Naive B cell (primary cell): ENCODE measurements at places on chromosomes 2 and 18. TPM values are rescaled to one million over a fixed set of nuclear protein-coding genes. Genes with fewer than 3 reads are reported as not detected.

- no peak for DNase-seq
Measured at GRCh38 chr18:1252936-1253335, 348.3 kb downstream of the ADCYAP1 start.

Gene DGKD
- polyA plus RNA-seq, result 71.2 TPM

Gene EFEMP1
- polyA plus RNA-seq, result not detected

Gene CYP27A1
- 0.17 TPM for polyA plus RNA-seq

GRCh38 chr2:144161061-144161460, 358.9 kb downstream of the ZEB2 start:
- no peak for DNase-seq

- DNase-seq, result no peak
Measured at GRCh38 chr2:147623328-147623727, 221.5 kb upstream of the ACVR2A start.

Gene FSHR
- not detected for polyA plus RNA-seq
